ENCODE measurements at places on chromosomes 1 and 21.

DNA sequence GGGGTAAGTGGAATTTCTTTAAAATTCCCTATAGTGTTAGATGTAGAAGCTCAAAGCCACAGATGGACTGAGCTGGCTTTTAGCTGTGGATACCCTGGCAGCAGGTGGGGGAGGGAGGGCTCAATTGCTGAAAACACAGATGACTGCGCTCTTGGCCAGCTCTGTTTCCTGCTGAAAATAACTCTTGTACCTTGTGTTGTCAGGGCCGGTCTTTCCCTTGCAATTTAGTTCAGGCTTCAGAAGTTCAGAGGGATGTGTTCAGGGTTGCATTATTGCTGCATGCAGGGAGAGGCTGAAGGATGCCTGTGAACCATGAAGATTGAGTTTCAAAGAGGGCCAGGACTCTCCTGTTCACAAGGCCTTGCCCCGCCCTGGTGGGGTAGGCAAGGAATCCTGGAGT, 58.1 kb upstream of the GCLM start:
- peak; percentile 52 for DNase-seq

DNA sequence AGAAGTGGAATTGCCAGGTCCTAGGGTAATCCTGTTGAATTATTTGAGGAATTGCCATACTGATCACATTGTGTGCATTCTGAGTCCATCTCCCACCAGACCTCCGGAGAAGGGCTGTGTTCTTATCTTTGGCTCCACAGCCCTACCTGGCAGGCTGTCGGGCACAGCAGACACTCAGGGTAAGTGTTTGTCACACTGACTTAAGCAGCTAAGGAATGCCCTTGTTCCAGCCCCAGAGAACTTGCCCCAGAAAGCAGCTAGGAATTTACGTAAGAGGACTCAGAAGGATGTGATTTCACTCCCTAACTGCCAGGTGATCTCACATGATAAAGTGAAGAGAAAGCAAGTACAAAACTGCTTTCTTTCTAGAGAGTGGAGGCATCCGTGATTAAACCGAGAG, 21.0 kb downstream of the VASH2 start:
- DNase-seq = no peak

- no peak for DNase-seq
These were observed 98.8 kb downstream of the RABGAP1L start for GRCh38 chr1:174258148-174258550.

DNA sequence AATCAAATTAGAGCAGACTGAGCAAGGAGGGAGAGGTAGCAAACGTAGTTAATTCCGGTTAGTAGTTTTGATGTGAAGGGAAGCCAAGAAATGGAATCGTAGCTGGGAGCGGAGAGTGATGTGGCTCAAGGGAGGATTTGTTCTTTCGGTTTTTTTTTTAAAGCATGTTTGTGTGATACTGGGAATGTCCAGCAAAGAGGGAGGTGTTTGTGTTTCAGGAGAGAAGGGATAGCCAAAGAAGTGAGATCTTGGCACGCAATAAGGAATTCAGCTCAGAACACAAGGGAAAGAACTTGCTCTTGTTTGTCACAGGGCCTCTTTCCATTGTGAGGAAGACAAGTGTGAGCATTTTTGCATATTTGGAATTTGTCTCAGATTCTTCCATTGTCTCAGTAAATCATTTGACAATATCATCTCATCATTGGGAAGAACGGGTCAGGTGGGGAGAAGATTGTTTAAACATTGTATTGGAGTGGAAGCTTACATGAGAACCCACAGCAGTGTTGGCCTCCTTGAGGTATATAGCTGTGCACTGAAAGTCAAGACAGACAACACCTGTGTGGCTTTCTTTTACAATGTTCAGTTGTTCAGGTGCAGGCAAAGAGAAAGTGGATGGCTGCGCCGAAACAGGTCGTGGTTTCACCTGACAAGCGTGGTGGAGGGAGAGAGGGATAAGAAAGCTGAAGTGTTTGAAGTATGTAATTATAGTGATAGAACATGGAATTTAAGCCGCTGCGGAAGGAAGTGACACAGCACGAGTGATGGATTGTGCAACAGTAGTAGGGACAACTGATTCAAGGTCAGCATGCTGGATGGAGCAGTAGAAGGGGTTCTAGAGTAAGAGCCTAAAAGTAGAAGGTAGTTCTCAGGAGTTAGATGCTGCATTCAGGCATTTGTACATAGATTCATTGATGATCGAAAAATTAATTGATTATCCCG, 25.4 kb downstream of the FMN2 start:
- DNase-seq = no peak

- DNase-seq = no peak
These were observed 207.7 kb downstream of the HHAT start for GRCh38 chr1:210536254-210536961.

DNA sequence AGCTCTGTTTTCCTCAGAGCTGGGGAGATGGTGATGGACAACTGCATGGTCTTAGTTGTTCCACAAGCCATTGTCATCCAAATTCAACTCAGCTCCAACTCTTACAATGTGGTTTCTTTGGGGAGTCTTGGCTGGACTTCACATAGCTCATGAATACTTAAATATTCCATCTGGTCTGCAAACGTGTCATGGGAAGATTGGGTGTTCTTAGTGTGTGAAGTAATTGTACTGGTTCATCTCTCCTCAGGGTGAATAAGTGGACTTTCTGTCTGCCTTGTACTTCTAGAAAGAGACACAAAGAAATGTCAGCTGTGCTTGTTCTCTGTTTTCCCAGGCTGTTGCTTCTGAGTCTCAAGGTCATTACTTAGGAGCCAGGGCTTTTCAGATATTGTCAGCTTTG, 106.6 kb downstream of the VPS13D start:
- no peak for DNase-seq

DNA sequence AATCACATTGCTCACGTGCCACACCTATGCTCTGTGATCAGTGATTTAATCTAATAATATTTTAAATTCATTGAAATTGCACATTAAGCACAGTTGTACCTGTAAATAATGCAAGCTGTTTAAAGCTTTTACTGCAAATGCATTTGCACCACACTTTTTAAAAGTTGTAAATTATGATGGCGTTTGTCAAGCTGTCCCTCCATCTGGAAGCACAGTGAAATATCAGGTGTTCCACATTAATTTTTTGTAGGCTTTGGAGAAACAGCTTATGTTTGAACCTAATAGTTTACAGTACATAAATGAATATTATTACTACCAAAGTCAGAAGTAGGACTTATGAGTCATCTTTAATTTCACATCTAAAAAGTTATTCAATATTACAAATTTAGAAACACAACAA, 3.0 kb upstream of the DPYD start:
- DNase-seq = no peak

- no peak for DNase-seq
These were observed 27.3 kb downstream of the PGBD5 start for GRCh38 chr1:230398856-230399255.

DNA sequence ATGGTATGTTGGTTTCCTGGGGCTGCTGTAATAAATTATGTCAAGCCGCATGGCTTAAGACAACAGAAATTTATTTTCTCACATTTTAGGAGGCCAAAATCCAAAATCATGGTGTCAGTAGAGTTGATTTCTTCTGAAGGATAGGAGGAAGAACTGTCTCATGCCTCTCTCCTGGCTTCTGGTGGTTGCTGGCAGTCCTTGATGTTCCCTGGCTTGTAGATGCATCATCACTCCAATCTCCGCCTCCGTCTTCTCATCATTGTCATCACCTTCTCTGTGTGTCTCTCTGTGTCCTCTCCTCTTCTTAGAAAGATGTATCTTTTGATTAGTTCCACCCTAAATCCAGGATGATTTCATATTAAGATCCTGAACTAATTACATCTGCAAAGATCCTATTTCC, 124.7 kb upstream of the CTTNBP2NL start:
- no peak for DNase-seq

GRCh38 chr1:53605181-53605580, 133.8 kb downstream of the GLIS1 start:
- DNase-seq = no peak

- DNase-seq = no peak
These were observed 41.1 kb upstream of the BCL10 start for GRCh38 chr1:85317560-85317959.

GRCh38 chr21:28554660-28555475, 437.8 kb downstream of the LTN1 start:
- no peak for DNase-seq
